ENCODE measurements at places on chromosomes 12 and 14.

GRCh38 chr14:99818503-99819036 lies 25.4 kb downstream of the EML1 start:
- DNase-seq = no peak

DNA sequence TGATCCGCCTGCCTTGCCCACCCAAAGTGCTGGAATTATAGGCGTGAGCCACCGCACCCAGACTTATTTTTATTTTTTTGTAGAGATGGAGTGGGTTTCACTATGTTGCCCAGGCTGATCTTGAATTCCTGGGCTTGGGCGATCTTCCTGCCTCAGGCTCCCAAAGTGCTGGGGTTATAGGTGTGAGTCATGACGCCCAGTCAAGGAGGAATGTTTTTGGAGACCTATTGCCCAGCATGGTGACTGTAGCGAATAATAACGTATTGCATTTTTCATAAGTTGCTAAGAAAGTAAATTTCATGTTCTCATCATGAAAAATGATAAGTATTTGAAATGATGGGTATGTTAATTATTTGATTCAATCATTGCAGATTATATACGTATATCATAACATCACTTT lies 46.5 kb downstream of the TEAD4 start:
- DNase-seq = no peak

DNA sequence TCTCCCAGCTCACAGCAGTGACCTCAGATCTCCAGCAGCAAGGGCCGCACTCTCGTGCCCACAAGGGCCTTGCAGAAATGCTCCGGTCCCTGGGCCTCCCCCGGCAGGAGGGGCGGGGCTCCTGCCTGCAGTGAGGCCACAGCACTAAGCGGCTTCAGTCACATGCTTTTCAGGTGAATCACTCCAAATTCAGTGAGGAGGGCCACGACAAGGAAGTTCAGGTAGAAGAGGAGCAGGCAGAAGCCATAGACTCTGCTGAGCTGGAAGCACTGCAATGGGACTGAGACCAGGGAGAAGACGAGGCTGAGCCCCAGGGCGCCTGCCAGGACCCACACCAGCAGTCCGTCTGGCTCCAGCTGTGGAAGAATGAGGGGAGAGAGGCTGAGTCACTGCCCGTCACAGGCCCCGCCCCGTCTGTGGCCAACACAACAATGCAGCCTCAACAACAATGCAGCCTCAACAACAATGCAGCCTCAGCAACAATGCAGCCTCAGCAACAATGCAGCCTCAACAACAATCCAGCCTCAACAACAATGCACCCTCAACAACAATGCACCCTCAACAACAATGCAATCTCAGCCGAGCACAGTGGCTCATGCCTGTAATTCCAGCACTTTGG lies 35.2 kb downstream of the SLC8B1 start:
- DNase-seq = no peak

- DNase-seq = no peak
Measured at GRCh38 chr12:80892597-80893445, 44.9 kb downstream of the LIN7A start.

GRCh38 chr12:19659501-19659900 lies 220.2 kb downstream of the AEBP2 start:
- DNase-seq = no peak

DNA sequence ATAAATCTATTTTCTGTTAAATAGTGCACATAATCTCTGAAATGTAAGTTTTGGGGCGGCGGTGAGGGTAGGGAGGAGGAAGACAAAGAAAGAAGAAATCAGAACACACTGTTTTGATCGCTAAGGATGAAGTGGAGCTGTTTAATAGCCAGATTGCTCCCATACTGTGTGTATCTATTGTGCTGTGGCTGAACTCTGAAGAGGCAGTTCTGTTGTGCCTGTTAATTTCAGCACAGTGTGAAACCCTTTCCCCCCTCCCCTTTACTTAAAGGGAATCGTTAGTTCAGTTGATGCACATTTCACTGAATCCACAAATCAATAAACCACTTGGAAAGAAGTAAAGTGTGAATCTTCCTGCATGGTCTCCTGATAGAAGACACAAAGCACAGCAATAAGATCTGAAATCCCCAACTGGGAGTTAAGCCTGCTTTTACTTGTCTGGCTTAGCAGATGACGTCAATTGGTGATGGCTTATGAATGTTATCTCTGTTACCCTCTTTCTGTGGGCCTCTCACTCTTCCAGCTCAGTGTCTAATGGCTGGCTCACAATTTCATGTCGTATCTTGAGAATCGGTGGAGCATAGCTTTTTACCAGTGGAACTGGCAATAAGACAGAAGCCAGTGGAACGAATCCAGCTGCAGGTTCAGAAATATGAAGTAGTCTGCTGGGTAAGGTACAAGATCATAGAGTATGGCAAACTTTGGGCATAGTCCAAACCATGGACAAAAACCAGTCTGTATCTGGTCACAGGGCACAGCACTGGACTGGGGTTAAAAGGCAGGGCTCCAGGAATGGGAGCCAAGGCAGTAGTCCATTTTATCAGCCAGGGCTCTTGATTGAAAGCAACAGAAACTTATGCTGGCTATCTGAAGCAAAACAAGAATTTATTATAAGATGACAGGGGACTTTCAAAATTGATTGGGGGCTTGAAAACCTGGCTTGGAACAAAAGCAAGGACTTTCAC lies 413.5 kb upstream of the SEL1L start:
- DNase-seq = no peak

- no peak for DNase-seq
Measured at GRCh38 chr14:68364792-68365192, 428.1 kb downstream of the ZFP36L1 start.

- no peak for DNase-seq
Measured at GRCh38 chr12:115227137-115227615, 543.2 kb upstream of the TBX3 start.

- DNase-seq = no peak
Measured at GRCh38 chr12:112190231-112191025, 65.1 kb downstream of the TRAFD1 start.

DNA sequence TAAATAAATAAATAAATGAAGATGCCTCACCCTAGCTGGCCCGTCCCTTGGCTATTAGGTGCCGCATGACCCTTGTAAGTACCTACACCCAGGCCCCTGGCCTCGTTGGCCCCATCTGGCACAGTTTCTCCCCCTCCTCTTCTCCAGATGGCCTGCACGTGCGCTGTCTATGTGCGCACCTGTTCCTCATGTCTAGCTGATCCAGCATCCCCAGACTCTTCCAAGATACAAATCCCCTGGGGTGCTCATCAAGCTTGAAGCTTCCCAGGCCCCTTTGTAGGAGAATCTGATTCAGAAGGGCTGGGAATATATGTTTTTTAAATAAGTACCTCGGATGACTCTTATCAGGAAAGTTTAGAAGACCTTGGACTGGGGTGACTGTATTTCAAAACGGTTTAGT lies 133.3 kb downstream of the CHST11 start:
- DNase-seq = no peak

- DNase-seq = no peak
Measured at GRCh38 chr14:78278464-78279250, 108.5 kb downstream of the NRXN3 start.

DNA sequence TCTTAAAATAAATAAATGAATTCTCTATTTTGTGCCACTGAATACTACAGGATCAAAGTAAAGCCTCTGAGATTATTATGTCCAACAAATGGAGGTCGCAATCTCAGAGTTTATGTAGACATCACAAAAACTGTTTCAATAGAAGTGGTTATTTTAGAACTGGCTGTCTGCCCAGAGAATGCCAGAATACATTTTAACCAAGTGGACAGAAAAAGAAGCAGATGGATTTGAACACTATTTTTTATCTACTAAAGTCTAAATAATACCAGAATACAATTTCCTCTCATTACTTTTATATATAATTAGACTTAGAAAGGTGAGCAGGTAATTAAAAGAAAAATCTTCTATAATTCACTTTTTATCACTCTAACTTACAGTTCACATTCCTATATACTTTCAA lies 118.3 kb downstream of the MED13L start:
- peak; percentile 30 for DNase-seq

DNA sequence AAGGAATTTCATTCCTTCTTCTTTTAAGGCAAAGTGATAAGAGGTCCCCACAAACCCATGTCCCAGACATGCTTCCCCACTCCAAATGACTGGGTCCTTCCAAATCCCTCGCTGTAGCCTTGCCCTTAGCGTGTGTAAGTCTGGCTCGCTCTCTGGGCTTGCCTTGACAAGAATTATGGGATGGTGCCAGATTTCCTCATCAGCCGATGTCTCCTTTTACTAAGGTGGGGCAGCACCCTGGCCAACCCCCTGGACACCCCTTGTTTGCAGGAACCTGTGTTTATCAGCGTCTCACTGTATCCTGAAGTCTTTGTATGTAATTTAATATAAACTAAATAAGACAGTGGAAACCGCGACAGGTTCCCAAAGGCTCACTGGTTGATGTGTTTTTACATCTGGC lies 493.3 kb downstream of the EGLN3 start:
- DNase-seq = no peak

- no peak for DNase-seq
Measured at GRCh38 chr12:80226576-80226975, 127.2 kb downstream of the OTOGL start.

DNA sequence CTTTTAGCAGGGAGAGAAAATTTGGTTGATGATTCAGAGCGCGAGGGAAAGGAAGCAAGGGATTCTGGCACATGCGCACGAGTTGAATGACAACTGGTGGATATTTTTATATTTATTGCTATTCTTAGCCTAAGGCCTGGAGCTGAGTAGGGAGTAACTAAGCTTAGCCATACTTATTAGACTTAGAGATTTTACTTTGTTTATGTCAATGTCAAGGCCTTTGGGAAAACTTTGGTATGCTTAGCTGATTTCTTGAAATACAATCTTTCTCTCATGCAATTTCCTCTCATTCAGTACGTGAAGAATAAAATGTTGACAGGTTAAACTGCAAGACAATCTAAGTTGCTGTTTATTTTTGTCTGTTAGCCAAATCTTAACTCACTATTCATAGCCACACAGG lies 101.1 kb downstream of the CRADD start:
- DNase-seq = peak; percentile 46

- DNase-seq = no peak
Measured at GRCh38 chr12:91267039-91267438, 84.4 kb upstream of the DCN start.

Measured in left kidney (tissue), 8 donors.